CD4-positive, alpha-beta T cell treated with Interleukin-17A for 1 hour (primary cell): ENCODE measurements at places on chromosomes 7 and 10.

DNA sequence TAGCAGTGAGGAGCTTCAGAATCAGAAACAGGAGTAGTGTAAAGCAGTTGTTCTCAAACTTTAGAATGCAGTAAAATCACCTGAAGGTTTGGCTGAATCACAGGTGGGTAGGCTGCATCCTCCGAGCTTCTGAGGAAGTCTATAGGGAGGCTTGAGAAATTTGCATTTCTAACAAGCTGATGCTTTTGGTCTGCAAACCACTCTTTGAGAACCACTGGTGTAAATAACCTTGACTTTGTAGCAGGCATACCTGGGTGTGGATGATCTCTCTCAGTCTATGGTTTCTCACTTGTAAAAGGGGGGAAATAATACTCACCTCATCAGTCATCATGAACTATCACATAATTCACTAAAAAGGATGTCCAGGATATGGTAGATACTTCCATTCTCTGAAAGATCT, 118.1 kb downstream of the SRI start:
- no peak for DNase-seq

- DNase-seq = no peak
These were observed 43.2 kb downstream of the CHST3 start for GRCh38 chr10:72007246-72007892.

- no peak for DNase-seq
These were observed 1407.5 kb upstream of the LRRTM3 start for GRCh38 chr10:65518379-65518778.

DNA sequence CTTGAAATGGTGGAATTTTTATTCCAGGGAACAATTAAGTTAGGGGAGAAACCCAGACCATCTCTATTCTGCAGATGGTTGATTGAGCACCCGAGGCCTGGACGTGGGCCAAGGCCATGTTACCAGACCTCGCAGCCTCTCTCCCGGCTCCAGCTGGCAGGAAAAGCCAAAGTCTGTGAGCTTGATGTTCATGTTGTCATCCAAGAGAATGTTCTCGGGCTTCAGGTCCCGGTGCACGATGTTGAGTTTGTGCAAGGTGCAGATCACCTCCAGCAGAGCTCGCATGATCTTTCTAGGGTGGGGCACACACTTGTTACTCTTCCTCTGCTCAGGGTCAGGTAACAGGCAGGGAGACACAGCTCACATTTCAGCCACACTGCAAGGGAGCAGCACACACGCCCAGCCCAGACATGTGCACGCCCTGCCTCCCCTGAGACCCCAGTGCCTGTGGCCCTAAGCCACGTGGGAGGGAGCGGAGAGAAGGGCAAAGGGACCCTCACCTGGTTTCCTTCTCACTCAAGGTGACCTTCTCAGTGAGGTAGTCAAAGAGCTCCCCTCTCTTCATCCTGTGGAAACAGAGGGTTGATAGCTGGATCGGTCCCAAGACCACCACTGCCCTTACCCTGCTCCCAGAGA, 9.5 kb downstream of the PHKG1 start:
- no peak for DNase-seq

GRCh38 chr10:63558132-63558784, 37.1 kb downstream of the REEP3 start:
- no peak for DNase-seq

GRCh38 chr7:134985894-134986362, 380 bp upstream of the AGBL3 start:
- no peak for DNase-seq

- DNase-seq = no peak
These were observed 229.4 kb downstream of the LRMDA start for GRCh38 chr10:75660823-75661222.

GRCh38 chr7:137404660-137405317, 61.3 kb upstream of the PTN start:
- DNase-seq = no peak

DNA sequence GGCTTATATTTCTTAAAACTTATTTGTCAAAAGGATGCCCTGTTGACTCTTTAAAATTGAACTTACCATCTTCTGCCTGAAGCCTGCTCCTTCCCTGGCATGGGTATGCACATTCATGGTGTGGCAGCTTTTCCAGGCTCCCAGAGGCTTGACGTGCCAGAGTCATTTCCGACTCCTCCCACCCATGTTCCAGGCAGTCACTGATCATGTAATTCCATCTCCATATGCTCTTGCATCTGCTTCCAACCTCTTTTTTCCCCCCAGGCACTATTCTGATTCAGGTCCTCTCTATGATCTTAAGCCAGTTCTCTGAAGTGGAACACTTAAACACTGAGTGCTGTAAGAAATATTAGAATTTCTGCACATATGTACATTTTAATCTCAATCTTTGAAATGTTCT, 82.2 kb downstream of the CFAP58 start:
- DNase-seq = no peak
